ENCODE measurements at places on chromosomes 6 and 20.

DNA sequence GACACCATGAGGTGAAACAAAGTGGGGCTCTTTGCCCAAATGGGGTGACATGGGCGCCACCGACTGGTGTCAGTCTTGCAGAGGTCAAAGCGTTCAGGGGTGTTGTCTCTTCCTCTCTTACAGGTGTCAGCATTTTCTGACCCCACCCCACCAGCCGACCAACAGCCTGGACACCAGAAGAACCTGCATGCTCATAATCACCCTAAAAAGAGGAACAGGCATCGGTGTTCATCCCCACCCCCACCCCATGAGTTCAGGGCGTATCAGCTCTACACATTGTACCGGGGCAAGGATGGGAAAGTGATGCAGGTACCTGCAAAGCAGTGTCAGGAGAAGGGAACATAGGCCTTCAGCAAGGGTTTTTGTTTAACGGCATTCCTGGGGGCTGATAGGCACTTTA, 14.8 kb downstream of the LYRM2 start:
- DNase-seq, result no peak

DNA sequence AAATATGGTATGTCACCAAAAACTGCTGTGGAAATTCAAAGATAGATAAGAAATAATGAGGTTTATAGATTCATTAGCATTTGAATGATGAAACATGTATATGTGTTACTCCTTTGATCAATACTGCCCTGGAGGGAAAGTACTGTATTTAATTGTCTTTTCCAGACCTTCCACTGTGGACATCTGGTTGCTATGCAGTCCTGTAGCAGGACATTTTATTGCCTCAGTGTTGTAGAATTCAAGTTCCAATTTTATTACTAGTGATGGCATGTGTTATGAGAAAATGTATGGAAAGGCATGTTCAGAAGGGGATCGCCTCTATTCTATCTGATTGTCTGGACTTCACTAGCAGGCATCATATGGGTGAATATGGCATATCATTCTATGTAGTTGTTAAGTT, 391.0 kb downstream of the TFAP2B start:
- no peak for DNase-seq

DNA sequence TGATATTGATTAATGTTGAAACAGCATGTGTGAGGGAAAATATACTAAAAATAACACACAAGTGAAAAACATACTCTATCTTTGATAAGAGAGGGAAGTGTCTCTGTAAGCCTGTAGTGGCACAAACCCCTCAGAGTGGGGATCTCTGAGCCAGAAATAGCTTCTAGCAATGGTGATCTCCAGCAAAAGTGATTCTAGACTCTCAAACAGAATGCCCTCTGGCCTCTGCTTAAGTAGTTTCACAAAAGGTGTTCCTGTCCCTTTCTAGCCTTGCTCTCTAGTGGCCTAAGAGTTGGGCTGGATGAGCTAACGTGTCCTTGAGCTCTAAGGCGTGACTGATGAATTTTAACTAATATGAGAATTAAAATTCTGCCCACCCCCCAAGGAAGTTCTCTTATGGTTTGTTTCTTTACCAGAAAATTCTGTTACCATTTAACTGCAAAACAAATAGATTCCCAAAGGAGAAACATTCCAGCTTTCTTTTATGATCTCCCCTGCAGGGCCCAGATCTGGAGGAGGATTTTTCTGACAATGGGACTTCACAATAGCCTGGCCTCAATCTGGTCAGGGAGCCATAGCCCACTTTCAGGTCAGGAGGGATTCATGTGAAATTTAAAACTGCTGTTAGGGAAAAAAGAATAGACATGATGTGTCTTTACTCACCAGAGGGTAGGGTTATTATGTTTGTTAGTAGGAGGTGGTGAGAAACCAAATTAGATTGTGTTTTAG, 182.5 kb upstream of the LAMP5 start:
- DNase-seq, result no peak

GRCh38 chr20:20466341-20466879, 98.5 kb downstream of the INSM1 start:
- DNase-seq, result no peak

- no peak for DNase-seq
Measured at GRCh38 chr6:29941016-29941415, 1.3 kb upstream of the HLA-A start.

- no peak for DNase-seq
Measured at GRCh38 chr20:35939264-35939663, 15.0 kb downstream of the SCAND1 start.

DNA sequence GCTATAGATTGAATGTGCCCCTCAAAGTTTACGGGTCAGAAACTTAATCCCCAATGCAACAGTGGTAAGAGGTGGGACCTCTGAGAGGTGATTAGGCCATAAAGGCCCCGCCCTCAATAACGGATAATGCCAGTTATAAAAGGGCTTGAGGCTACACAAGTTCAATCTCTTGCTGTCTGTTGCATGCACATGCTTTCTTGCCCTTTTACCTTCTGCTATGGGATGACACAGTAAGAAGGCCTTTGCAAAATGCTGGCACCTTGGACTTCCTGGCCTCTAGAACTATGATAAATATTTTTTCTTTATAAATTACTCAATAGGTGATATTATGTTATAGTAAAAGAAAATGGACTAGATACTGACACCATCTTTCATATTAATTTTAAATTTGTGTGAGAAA, 806.1 kb downstream of the TENT5A start:
- no peak for DNase-seq

DNA sequence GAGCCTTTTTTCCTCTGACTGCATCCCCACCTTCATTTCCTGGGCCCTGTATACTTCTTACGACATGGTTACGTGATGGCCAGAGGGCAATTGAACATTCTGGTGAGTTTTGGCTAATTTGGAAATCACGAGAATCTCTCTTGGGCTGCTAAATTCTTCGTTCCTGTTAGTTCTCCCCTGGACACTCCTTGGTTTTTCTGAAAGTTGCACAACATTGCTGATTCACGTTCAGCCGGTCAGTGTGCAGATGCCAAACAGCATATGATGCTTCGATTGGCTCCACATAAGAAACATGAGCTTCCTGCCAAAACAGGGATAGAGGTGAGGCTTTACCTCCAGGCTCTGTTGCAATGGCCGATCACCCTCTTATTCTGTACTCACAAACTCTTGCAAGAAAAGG, 119.4 kb upstream of the LY86 start:
- DNase-seq, result no peak

- DNase-seq, result no peak
Measured at GRCh38 chr6:43639984-43640800, 4.6 kb downstream of the MAD2L1BP start.

DNA sequence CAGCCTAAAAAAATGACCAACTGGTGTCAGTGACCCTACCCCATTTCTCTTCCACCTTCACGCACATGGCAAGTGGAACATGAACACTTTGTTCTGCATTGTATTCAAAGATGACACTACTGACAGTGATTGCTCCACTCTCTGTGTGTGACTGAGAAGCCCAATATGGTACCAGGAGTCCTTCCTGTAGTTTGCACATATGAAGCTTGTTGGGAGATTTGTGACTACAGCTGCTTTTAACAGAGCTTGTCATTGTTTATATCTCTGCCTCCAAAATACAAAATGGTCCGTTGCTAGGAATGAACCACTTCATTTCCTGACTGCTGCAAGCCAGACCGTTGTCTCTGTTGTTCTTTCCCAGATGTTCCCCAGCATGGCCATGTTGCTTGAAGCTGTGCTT, 140.3 kb upstream of the TCF21 start:
- no peak for DNase-seq

GRCh38 chr20:50555662-50556061, 45.5 kb downstream of the PTPN1 start:
- DNase-seq, result no peak

DNA sequence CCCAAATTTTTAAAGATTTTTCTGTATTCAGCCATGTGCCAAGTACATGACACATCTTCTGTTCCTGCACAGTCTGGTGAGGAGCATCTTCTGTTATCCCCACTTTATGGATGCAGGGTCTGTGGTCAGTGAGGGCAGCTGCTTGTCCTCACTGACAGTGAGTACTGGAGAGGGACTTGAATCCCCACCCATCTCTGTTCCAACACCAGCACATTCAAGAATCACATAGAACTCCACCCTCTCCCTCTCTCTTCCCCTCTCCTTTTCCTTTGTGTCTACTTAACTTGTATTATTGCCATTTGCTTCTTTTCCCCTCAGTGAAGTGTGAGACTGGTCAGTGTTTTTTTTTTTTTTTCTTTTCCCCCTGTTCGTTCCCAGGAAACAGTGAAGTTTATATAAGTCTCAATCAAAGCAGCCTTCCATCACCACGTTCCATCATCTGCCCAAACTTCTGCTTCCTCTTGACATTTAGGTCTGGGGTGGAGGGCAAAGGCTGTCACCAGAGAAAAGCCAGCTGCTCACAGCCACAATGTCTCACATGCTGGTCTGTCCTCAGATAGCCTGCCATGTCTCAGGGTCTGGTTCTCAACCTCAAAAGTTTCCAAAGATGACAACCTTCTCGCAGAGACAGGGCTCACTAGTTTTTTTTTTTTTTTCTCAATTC, 110.0 kb upstream of the SSTR4 start:
- DNase-seq, result no peak

GRCh38 chr6:113825781-113826180, 31.4 kb upstream of the MARCKS start:
- no peak for DNase-seq

GRCh38 chr20:63315240-63315689, 22.3 kb downstream of the COL20A1 start:
- no peak for DNase-seq

GRCh38 chr20:40551125-40551530, 137.9 kb downstream of the MAFB start:
- no peak for DNase-seq

- no peak for DNase-seq
Measured at GRCh38 chr6:98824902-98825599, 9.3 kb upstream of the POU3F2 start.

- no peak for DNase-seq
Measured at GRCh38 chr20:50995506-50995905, 27.4 kb downstream of the KCNG1 start.

DNA sequence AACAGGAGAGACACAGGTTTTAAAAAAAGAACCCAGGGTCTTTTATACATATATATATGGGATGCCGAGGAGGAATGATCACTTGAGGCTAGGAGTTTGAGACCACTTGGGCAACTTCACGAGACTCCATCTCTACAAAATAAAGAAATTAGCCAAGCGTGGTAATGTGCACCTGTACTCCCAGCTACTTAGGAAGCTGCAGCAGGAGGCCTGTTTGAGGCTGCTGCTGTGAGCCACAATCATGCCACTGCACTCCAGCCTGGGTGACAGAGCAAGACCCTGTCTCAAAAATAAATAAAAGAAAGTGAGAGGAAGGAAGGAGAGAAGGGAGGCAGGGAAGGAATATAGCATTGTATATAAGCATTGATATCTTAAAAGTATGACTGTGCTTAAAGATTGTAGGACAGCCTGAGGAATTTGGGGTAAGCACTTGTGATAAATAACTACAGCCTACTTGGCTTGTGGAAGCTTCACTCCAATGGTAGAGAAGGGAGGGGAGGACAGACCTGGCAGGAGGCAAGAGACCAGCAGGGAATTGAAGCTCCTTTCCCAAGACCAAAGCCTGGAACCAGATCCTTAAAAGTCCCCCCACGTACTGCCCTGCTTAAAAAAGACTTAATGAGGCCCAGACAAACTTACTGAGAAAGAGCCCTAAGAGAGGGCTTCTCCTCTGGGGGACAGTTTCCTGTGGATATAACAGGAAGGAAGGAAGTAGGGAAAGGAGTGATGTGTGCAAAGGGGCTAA, 2.5 kb upstream of the SNTA1 start:
- DNase-seq, result no peak

DNA sequence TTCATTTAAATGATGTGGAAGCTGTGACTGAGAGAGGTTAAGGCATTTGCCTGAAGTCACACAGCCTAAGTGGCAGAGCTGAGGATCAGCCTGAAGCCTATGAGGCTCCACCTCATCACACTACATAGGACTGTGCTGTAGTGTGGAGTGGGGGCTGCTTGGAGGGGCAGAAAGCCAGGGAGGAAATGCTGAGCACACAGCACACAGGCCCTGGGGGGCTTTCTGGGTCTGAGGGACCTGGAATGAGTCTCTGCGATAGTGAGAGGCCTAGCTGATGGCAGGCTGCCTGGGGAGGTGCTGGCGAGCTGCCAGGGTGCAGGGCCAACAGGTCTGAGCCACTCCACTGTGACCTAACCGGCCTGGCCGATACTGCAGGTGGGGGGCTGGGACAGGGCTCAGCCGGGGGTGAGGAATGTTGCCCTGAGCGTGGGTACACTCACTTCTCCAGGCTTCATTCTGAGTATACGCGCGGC, 2.2 kb upstream of the ARHGAP40 start:
- no peak for DNase-seq

GRCh38 chr6:37774028-37774680, 45.4 kb upstream of the ZFAND3 start:
- DNase-seq, result no peak

DNA sequence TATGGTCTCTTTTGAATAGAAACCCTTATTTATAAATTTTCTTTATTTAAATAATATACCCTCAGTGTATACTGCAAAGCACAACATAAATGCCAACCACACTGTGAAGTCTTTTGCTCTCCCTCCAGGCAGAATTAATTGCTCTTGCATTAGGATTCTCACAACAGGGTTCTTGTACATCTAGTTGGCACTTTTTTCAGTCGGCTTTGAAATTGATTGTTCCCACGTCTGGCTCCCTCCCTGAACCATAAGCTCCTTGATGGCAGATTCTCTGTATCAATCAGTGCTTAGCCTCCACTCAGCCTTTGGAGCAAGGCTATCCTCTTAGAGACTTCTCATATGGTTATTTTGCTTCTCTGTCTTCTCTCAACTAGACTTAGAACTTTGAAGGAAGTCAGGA, 288.0 kb upstream of the POU3F2 start:
- no peak for DNase-seq

DNA sequence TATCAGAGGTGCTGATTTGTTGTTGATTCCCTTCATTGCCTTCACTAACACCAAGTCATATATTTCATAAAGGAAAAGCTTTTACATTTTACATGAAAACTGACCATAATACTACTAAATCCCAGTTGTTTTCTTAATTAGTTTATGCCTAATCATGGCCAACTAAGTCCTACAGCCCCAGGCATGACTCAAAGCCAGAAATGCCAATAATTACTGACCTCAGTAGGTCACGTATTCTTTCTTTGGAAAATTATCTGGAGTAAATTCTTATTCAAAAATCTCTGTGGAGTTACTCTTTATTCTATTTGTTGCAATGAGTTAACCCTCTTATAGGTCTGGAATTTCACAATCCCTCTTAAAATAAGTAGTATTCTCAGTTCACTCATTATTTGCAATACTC, 13.5 kb upstream of the MYB start:
- no peak for DNase-seq

DNA sequence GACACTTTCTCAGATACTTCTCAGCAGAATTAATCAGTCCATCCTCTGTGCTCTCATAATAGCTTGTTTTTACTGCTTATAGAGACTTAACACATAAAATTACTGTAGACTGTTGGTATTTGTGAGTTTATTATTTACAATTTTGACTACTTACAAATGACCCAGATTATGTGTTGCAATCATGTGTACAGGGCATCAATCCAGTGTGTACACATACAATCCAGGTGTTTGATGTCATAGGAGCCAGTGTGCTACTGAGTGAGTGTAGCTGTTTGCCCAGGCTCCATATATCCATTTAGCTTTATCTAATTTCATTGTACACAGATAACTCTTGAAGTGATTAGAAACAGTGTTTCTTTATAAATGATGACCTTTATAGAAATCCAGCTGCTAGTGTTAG, 31.3 kb downstream of the TRMT11 start:
- no peak for DNase-seq

GRCh38 chr6:95593025-95593424, 15.7 kb downstream of the MANEA start:
- DNase-seq, result no peak

Measured in stimulated activated CD8-positive, alpha-beta memory T cell treated with anti-CD3 and anti-CD28 coated beads, Interleukin-7, amount 100 ng/mL, for 48 hours (primary cell).